ENCODE measurements at places on chromosomes 3 and 15.

DNA sequence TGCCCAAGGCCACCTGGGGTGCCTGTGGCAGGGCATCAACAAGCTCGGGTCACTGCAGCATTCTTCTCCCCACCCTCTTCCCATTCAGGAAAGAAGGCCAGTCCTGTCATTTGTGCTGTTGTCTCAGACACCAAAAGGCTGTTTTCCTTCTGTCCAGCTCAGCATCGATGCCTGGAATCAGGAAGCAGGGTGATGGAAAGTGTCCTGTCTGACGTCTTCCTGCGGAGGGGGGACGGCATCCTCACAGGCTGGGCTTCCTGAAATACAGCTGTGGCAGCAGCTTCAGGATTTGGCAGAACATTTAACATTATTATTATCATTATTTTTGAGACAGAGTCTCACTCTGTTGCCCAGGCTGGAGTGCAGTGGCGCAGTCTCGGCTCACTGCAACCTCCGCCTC, 33.0 kb upstream of the ANKDD1A start:
- no peak for DNase-seq

DNA sequence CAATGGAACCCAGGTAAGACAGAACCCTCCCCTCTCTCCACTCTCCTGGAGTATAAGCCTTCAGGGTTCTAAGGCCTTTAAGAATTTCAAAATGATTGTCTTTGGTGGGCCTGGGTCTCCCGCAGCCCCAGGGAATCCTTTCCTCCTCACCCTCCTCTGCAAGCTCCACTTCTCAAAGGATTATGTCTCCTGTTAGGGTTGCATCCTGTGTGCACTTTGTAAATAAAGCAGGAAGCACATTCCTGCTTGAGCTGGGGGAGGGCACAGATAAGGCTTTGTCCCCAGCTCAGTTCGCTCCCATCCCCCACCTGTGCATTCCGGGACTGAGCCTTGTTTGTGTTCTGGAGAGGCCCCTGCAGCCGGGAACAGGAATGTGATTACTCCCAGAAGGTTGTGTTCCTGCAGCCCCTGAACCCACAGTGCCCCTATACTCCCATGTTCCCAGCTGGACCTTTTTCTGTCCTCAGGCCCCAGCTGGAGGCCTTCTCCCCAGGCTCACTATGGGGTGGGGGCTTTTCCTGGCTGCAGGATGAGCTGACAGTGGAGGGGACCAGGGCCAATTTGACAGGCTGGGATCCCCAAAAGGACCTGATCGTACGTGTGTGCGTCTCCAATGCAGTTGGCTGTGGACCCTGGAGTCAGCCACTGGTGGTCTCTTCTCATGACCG, 9.5 kb downstream of the TYRO3 start:
- peak; percentile 2 for DNase-seq

DNA sequence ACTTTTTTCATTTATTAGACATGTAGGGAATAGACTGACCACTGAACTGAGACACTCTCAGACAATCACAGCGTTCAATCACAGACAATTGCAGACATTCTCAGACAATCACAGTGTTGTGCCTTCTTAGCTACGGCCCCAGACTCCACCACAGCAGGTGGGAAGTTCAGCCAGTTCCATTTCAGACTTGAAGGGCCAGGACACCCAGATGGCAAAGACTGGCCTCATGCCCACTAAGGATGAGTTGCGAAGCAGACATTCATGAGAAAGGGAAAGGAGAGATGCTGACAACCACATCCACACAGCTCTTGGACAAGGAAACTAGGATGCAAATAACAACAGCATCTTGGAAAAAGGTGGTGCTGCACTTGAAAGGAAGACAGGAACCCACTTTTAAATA, 21.9 kb upstream of the ALDH1L1 start:
- DNase-seq: no peak

DNA sequence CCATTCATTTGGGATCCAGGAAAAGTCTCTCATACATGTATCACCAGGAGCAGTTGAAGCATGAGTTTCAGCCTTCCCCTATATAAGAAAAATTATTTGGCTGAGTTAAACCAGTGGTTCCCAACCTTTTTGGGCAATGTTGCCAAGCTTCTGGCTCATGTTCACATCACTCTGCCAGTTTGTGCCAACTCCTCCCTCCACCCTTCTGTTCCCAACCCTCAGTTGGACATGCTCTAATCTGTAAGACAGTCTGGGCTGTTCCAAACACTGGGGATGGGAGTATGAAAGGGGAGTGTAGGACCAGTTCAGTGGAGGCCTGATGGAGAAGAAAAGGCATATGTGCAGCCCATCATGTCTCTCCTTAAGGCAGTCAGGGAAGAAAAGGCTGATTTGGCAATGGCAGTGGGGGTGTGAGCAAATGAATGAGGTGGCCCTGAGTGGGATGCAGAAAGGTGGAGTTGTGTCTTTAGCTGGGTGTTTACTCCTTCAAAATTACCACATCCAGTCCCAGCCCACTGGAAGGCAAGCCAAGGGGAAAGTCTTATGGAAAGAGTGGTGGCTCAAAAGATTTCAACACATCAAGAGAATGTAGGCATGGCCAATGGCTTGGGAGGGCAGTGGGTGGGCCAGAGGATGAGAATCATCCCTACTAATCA, 32.0 kb upstream of the PRICKLE2 start:
- no peak for DNase-seq

DNA sequence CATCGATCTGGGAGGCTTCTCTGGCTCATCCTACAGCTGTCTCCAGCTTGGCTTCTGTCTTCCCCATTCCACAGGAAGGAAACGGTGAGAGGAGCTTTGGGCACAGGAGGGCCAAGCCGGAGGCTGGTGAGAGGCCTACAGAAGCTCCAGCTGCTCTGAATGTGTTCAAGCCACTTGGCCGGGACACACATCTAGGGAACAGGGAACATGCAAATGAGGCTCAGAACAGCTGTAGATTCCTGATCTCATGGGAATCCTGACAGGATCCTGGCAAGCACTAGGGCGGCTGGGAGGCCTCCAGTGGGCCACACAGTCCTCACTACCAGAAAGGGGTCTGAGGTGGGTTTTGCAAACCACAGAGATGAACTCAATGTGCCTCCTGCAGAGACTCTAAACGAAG, 13.7 kb downstream of the SEMA5B start:
- no peak for DNase-seq

DNA sequence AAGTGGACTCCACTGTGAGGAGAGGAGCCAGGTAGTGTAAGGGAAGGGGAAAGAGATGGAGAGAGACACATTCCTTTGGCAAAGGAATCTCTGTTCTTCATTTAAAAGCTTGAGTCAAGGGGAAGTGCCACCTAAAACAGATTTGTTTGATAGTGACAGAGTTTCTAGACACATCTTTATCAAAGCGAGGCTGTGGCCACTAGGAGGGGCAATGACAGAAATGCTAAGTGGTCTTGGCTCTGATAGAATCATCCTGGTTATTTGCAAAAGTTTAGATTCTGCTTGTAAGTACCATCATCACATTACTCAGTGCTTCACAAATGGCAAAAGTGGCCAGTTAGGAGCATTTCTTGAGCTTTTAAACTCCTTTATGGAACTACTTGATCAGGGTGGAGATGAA, 261.4 kb downstream of the CNTN3 start:
- no peak for DNase-seq

DNA sequence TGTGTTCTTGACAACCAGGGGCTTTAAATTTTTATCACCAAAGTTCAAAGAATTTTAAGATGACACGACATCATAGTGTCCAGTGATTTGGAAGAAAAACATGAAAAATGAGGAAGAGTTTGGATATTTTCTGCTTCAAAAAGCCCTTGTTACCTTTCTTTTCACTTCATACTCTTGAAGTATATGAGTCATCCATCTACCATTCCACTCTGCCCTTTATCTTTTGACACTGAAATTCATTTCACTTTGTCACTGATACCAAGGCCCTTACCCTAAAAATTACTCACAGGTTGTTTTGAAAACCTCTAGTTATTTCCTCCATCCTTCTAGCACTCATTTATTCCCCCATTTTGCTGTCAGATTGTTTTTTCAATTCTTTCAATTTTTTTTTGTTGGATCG, 42.7 kb downstream of the OR5H15 start:
- no peak for DNase-seq

DNA sequence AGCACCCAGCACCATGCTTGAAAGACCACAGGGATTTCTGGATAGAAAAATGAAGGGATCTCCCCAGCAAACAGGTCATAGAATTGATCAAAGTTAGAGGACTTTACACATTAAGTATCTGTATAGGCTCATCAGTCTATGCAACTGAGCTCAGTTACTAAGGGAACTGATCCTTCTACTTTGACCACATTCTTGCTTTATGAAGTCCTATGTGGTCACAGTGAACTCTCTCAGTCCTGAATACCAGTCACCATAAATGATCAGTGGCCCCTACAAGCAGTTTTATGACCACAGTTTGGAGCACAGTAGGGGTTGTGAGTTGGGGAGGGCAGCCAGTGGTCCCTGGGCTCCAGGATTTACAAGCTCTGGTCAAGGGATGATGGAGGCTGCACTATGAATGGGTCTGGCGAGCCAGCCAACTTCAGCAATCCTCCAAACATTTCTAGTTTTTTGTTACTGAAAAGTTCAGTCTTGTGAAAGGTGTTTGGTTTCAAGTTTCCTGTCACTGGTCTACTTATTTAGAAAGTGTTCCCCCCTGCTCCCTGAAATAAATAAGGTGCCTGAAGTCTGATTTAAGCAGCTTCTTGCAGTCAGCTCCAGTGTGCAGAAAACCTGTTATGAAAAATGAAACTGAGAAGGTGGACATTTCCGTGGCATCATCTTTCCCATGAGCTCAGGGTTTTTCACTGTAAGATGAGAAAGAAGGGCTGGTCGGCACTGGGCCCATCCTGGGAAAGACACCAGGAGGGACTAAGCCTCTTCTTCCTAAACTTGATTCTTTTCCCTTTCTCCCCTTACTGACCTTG, 75.5 kb downstream of the DAPK2 start:
- DNase-seq: peak; percentile 78

GRCh38 chr3:16211176-16211904, 36.9 kb downstream of the GALNT15 start:
- DNase-seq: no peak

DNA sequence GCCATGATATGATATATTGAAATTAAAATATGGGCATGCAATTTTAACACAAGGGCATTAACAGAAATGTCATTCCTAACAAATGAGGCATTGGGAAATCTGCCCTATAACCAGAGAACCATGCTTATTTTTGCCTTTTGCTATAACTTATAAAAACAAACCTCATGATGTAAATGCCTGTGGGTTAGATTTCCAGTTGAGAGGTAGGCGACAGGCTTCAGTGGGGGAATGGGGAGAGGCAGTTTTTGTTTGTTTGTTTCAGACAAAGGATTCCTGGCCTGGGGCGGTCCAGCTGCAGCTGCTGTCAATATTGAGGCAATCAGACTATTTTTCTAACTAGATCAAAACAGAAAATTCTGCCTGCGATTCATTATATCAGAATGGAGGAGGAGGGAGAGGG, 490.4 kb upstream of the CFAP20DC start:
- no peak for DNase-seq
